Stimulated activated CD8-positive, alpha-beta memory T cell treated with anti-CD3 and anti-CD28 coated beads, Interleukin-7, amount 100 ng/mL, for 24 hours (primary cell): ENCODE measurements at places on chromosomes 12 and 14.

DNA sequence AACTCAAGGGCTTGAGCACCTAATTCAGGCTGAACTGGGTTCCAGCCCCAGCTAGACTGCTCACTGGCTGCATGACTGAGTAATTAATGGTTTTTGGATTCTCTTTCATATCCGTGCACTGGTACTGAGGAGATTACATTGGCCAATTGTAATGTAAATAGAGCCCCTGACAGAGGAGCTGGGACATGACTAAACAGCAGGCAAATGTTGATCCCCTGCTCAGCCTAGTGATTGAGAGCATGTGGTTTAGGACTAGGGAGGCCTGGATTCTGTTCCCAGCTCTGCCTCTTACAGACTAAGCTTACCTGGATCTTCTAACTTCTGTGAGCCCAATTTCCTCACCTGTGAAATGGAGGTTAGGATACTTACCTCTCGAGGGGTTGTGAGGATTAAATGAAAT is 204.3 kb downstream of the ESR2 start:
- DNase-seq, result no peak

- DNase-seq, result no peak
These were observed 42.7 kb downstream of the DBX2 start for GRCh38 chr12:45008211-45008610.

GRCh38 chr12:79174626-79175025 is 310.1 kb downstream of the SYT1 start:
- DNase-seq, result no peak

DNA sequence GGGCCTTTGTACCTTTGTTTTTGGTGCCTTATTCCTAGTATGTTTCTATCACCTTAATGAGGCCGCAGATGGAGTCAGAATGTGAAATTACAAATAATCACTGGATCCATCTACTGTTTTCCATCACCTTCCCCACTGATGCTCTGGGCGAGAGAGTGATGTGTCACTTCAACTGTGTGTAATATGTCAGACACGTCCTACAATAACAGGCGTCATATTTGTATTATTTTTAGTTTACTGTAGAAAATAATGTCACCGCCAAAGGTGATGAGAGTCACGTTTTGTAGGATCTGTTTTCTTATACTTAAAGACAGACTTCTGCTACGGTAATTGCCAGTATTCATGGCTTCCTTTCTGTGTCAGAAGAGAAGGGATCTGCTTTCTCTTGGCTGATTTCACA is 22.4 kb upstream of the P2RX4 start:
- DNase-seq, result no peak

- DNase-seq, result no peak
These were observed 35.3 kb upstream of the CSRNP2 start for GRCh38 chr12:51118706-51119105.

GRCh38 chr14:90777830-90778485 is 38.3 kb downstream of the TTC7B start:
- no peak for DNase-seq

- no peak for DNase-seq
These were observed 9.8 kb downstream of the FAM222A start for GRCh38 chr12:109723311-109723881.

DNA sequence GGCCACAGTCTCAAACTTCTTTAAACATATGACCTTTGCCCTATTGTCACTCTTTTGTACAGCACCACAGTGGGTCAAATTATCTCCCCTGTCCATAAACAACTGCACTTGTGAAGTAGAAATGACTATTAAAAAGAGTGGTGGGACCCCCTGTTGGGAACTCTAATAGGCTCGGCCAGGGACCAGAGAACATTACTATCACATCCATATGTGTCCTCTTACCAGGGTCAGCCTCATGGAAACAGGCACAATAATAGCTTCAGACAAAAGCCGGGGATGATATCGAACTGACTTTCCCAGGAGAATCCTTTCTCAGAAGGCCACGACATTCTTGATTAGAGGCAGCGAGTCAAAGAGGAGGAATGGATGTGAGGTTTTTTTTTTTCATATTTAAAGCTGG is 96.6 kb downstream of the NKX2-1 start:
- no peak for DNase-seq
